ENCODE measurements at places on chromosomes 3 and 15.

- DNase-seq = no peak
Measured at GRCh38 chr3:125125821-125126245, 70.0 kb upstream of the HEG1 start.

DNA sequence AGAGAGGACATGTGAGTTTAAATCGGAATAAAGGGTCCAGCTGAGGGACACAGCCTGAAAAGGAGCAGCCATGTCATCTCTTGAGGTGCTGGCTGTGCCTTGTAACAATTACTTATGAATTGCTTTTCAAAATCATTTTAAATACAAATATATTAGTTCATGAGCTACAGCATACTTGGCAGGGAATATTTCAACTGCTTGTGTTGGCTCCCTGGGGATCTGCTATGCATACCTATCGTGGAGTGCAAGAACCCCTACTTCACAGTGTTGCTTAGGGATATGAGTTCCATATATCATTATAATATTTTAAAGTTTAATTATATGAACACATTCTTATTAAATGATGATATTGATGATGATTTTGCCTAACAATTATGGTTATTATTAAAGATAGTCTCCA lies 19.1 kb upstream of the P2RY14 start:
- DNase-seq = no peak

- no peak for DNase-seq
Measured at GRCh38 chr15:101203607-101204189, 48.1 kb downstream of the CHSY1 start.

DNA sequence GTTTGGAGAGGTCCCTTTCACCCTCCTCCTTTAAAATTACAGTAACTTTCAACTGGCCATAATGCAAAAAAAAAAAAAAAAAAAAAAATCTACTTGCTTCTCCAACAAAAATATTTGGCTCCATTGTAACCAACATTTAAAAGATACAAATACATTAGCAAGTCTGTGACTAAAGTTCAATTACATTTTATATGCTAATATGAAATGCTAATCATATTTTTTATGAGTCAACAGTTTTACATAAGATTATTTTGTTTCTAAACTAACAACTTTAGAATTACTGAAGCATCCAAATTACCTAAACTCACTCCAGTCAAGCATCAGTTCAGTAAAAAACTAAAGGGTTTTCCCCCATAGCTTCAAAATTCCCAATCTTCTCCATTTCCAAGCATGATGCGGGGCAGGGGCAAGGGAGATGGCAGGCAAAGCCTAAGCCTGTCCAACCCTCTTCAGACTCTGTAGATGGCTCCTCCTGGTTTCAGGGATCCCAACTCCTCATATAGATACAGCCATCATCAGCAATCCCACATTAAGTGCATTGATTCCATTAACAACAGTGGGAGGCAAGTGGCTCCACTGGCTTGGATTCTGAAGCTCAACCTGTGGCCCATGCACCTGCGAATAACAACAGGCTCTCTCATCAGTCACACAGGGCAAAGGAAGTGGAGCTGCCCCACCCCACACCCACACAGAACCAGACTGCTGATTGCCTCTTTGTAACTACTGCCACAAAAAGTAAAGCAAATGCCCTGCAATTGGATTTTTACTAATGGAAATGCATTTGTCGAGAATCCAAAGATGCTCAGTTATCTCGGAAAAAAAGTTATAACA lies 15.0 kb downstream of the SFMBT1 start:
- DNase-seq = no peak

- no peak for DNase-seq
Measured at GRCh38 chr15:99692825-99693224, 40.4 kb downstream of the LYSMD4 start.
